ENCODE measurements at places on chromosomes 2 and 18.

DNA sequence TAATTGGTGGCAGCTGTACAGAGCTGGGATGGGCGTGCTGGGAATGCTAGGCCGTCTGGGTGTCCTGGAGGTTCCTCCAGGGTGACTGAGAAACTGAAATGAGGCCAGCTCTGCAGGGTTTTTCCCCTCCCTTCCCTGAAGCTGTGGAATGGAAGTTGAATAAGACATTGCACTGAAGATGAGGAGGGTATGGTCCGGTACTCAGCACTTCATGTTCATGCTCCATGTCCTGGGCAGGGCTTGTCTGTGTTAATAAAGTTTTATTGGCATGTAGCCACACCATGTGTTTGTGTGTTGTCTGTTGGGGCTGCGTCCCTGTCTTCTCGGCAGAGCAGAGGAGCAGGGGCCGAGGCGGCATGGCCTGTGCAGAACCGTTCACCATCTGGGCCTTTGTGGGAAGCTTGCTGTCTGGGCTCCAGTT, 154.0 kb downstream of the LDLRAD4 start:
- DNase-seq: no peak

DNA sequence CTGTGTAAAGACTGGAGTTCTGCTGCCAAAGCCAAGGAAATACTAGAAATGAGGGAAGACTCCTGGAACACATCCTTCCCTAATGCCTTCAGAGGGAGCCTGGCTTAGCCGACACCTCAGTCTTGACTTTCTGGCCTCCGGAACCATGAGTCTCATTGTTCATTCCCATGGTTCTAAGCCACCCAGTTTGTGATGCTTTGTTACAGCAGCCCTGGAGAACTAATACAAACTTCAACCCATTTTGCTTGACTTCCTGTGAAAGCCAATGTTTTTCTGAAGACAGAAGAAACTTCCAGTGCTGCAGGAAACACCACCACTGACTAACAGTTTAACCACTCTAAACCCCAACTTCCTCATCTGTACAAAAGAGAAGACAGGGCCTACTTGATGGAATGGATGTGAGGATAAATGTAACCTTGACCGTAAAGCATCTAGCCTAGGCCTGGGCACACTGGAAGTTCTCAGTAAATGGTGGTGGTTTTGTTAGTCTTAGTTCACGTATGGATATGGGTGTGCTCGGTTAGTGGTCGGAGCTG, 85.9 kb upstream of the RFX8 start:
- peak; percentile 42 for DNase-seq

- DNase-seq: no peak
These were observed 51.5 kb downstream of the DNAJC10 start for GRCh38 chr2:182767578-182767977.

DNA sequence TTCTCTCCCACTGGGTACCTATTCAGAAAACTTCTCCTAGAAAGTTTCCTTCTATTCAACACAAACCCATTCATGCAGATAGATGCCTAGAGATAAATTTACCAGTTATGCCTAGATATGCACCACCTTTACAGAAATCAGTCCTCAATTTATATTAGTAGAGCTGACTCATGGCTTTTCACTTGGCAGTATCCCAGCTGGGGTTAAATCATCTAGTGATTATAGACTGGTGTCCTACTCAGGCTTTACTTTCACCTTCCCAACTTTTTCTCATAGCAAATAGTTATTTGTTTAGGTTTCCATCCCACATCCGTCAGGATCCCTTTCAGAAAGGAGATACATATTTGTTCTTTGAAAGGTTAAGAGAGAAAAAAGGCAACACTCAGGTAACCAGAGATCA, 124.5 kb downstream of the AQP4 start:
- DNase-seq: no peak

GRCh38 chr18:74724186-74724585, 126.5 kb downstream of the ZNF407 start:
- DNase-seq: no peak

DNA sequence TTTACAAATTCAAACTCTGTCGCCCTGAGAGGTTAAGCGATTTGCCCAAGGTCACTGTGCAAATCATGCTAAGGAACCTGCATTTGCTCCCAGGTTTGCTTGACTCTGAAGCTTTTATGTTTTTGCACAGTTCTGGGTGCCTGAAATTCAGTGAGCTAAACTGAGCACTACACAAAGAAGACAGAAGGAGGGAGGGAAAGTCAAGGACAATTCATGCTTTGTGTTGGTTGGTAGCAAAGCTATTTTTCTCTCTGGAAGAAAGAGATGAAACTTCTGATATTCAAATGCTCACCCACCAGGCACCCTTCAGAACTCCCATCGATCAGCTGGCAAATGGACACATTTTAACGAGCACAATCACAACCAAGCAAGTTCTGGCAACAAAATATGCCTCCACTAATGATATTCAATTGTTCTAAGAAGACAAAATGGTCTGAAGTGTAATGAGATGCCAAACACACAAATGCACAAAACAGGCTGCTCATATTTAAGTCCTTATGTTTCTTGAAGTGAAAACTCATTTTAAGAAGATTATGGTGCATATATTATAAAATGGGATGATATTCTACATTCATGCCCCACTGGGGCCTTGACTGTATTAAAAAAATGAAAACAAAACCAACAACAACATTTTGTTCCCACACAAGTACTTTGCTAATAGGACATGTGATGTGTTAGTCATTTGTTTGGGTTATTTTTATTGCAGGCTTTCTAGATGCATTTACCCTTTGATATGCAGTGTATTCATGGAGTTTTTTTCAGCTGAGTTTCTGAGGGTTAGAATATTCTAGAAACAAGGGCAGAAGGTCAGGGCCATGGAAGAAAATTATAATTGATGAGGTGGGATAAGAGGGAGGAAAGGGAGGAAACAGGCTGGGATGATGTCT, 445.6 kb upstream of the CELF4 start:
- DNase-seq: no peak

- DNase-seq: no peak
These were observed 12.0 kb downstream of the SNORC start for GRCh38 chr2:232882085-232882484.

- no peak for DNase-seq
These were observed 94.3 kb downstream of the SOCS6 start for GRCh38 chr18:70382992-70383717.

- no peak for DNase-seq
These were observed 162.4 kb downstream of the ZNF407 start for GRCh38 chr18:74760026-74760425.

DNA sequence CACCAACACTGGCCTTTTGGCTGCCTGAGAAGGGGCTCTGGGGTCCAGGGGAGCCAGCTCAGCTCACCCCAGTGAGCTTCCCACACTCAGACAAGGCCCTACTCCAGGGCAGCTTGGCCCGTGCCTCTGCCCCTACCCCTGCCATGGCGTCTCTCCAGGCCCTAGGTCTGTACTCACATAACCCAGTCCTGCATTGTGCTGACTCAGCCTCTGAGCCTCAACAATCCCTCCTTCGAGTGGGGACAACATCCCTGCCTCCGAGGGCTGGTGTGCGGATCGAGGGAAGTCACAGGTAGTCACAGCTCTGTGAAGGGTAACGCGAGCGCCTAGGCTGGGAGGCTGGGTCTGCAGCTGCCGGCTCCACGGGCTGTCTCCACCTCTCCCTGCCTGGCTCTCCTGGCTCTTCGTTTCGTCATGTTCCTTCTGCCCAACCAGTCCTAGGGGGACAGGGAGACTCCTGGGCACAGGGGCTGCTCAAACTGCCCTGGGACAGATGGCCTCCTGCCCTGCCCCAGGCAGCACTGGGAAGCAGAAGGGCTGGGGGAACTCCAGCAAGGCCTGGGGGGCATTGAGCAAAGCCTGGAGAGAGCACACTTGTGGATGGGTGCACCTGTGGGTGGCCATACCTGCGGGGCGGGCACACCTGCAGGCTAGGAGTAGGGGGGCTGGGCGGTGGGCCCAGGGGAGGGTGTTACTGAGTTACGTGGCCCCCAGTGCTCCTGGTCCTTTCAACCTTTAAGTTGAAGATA, 74.6 kb downstream of the RRM2 start:
- DNase-seq: no peak

GRCh38 chr2:119311371-119311770, 55.3 kb downstream of the C2orf76 start:
- no peak for DNase-seq

DNA sequence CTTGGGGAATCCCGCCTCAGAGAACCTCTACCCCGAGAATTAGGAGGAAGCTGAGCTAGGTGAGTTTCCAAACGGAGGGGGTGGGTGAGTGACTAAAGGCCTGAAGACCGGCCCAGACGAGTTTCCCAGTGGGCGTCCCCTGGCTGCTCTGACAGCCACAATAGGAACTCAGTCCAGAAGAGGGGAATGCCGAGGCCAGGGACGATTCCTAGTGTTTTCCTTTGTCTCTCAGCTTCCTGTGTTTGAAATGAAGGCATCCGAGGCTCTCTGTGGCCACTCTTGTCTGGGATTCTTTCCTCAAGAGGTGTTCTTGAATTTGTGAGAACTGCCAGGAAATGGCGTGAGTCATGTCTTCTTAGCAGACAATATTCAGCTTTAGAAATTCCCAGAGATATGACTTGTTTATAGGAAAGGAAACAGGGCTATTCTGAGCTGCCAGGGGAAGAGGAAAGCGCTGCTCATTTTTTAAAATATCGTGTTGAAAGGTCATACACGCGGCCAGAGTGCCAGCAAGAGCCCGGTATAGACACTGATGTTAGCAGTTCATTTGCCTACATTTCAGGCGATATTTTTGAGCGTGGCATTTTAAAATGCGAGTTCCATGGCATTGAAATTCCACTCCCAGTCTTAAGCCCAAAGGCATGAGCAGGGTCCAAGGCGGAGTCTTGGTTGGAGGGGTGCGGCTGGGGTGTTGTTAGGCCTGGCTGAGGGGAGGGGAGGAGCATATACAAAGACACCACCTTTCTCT, 169.1 kb upstream of the KLF7 start:
- peak; percentile 57 for DNase-seq

DNA sequence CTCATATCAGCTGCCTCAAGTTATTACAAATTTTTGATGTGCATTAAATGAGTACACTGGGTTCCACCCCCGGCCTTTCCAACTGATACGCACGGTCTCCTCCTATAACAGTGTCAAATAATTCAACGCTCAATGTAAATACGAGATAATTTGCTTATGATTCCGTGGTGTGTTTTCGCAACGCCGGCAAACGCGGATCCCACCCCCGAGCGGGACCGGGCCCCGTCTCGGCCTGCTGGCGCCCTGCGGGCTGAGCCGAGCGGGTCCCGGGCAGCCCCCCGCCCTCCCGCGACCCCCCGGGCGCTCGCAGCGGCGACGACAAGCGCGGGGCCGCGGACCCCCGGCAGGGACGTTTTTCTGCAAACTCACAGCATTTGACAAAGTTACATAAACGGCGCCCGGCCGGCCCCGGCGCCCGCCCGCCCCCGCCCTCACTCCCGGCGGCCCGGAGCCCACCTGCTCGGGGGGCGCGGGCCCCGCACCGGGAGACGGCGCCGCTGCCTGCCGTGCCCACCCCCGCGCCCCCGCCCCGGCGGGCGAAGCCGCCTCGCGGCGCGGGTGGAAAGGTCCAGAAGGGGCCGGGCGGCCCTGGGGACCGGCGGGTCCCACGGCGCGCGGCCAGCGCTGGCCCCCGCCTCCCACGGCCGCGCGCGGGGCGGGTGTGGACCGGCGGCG, 762 bp downstream of the HDAC4 start:
- DNase-seq: peak; percentile 55

DNA sequence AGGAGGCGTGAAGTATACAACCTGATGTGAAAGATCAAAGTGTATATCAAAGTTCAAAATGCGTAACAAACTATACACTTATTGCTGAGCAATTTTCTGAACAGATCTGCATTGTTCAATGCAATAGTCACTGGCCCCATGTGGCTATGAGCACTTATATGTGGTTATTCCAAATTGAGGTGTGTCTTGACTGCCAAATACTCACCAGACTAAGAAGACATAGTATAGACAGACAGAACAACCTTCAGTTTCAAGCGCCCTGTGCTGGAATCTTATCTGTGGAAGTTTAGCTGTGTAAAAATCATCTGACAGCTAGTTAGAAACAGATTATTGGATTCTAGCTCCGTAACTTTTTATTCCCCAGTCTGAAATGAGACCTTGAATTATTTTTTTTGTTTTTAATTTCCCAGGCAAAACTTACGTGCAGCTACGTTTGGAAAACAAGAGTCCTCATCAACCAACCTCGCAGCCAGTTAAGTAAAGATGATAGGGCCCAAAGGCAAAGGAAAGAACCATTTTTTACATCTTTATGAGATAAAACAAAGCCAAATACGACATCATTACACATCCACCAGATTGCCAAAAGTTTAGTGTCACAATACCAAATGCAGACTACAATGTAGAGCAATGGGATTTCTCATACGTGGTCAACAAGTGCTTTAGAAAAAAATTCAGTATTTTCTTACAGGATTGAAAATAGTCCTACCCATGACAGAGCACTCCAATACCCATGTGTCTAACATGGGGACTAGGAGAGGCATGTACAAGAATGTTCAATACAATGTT, 37.2 kb downstream of the MBOAT2 start:
- no peak for DNase-seq

DNA sequence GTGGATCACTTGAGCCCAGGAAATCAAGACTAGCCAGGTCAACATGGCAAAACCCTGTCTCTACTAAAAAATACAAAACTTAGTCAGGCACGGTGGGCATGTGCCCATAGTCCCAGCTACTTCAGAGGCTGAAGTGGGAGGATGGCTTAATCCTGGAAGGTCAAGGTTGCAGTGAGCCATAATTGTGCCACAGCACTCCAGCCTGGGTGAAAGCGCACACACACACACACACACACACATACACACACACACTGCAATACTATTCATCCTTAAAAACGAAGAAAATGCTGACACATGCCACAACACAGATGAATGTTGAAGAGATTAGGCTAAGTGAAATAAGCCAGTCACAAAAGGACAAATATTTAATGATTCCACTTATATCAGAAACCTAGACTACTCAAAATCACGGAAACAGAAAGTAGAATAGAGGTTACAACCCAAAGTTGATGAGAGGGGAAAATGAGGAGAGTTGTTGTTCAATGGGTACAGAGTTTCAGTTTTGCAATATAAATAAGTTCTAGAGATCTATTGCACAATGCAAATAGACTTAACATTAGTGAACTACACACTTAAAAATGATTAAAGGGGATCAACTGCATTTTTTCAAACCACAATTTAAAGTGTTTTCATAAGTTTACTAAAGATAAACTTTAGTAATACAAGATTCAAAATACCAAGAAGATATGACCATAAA, 114.5 kb downstream of the USP34 start:
- no peak for DNase-seq

GRCh38 chr18:24006712-24007313, 7.7 kb upstream of the TTC39C start:
- no peak for DNase-seq

- DNase-seq: no peak
These were observed 26.2 kb upstream of the XDH start for GRCh38 chr2:31440764-31441163.

DNA sequence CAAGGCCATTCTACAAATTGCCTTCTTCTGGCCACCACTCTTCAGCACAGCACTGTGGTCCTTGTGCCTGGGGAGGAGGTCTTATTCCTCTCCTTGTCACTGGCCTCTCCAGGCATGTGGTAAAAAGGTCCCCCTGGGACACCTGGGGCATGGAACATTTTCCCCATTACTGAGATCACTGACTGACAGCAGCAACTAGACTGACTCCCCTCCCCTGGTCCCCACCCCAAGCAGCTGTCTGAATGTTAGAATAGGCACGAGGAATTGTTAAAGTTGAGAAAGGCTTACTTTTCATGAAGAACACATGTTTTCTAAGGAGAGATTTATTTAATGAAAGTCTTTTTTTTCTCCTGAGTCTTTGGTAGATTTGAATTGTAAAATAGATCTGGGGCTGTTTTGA, 39.5 kb upstream of the RTN4 start:
- no peak for DNase-seq

- no peak for DNase-seq
These were observed 73.1 kb downstream of the CPO start for GRCh38 chr2:207012461-207012860.
